Esophagus squamous epithelium (tissue), 5 donors: ENCODE measurements at places on chromosomes 2 and 18. TPM values are rescaled to one million over a fixed set of nuclear protein-coding genes. Genes with fewer than 3 reads are reported as not detected.

- no peaks in the 10 kb centered on the region for H3K36me3 ChIP-seq
- no peak overlapping the region for H3K27ac ChIP-seq
- no peak overlapping the region for H3K4me3 ChIP-seq
- no peaks in the 10 kb centered on the region for H3K27me3 ChIP-seq
- peaks cover 52% of the 10 kb centered on the region for H3K4me1 ChIP-seq
Measured at GRCh38 chr2:172861098-172861497, 125.5 kb downstream of the RAPGEF4 start.

DNA sequence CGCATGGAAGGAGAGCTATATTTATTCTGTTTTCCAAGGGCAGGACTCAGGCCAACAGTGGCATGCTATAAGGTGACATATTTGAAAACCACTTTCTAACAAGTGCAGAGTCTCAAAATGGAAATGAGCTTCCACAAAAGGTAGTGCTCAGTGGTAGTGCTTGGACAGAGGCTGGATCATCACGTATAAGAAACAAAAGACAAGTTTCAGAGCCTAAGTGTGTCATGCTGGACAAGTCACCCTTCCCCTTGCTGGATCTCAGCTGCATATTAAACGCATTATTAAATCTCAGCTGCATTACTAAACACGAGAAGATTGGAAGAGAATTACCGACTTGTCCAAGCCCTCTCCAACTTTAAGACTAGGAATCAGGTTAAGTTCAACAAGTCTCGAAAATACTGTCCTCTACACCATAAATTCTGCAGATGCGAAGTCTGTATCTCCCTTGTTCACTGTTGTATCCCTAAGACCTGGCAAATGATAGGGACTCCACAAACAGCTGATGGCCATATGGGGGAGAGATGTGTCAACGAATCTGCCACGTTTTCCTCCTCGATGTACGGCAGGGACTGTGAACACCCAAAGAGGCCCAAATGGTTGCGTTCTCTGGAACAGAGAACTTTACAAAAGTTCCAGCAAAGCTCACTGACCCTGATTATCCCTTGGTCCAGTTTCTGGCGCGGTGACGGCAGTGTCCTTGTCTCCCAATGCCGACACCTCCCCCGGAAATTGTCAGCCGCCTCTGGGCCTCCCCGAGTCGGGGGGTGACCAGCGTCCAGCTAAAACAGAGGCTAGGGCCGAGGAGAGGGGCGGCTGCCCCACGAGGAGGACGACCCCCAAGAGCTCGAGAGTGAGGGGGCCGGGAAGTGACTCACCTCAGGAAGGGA, 611 bp downstream of the NOL10 start:
- H3K4me3 ChIP-seq, result peak overlapping the region; percentile 89
- no peaks in the 10 kb centered on the region for H3K27me3 ChIP-seq
- H3K27ac ChIP-seq, result peak overlapping the region; percentile 92
- H3K36me3 ChIP-seq, result no peaks in the 10 kb centered on the region

The ZNF804A gene
- not detected for total RNA-seq

DNA sequence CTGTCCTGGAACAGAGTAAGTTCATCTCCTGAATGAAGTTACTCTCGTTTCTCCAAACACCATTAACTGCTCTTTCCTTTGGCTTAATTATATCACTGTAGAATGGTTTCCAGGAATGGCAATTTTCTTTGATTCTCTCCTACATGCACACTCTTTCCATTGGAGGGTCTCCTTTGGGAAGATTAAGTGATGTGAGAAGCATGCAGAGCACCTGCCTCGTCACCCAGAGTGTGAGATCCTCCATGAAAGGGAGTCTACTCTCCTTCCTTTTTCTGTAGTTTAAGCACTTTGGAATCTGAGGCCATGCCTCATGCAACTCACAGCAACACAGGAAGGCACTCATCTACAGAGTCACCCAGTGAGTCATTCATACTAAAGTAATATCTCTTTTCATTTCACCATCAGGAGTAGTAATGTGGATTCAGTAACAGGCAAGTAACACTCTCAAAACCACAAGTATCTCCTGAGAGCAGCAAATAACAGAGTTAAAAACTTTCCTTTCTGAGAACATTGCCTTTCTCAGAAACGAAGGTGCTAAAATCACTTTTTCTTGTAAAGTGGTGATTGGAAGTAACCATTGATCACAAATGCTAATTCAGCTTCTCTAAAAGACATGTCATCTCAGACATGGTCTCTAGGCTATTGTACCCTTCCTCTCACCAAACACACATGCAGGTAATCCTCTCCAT, 52.8 kb upstream of the IL1RL1 start:
- H3K36me3 ChIP-seq, result no peaks in the 10 kb centered on the region
- no peaks in the 10 kb centered on the region for H3K27me3 ChIP-seq
- no peak overlapping the region for H3K27ac ChIP-seq
- no peak for DNase-seq

The VAPA gene
- total RNA-seq, result 252 TPM

The GLI2 gene
- total RNA-seq, result 2.7 TPM

The HOXD8 gene
- 1.2 TPM for total RNA-seq
